ENCODE measurements at places on chromosomes 11 and 22. TPM values are rescaled to one million over a fixed set of nuclear protein-coding genes. Genes with fewer than 3 reads are reported as not detected.

P2RX3 gene
- not detected for total RNA-seq

ZNRD2 gene
- 20.7 TPM for total RNA-seq

SYCE3 gene
- not detected for total RNA-seq

RAC2 gene
- total RNA-seq: 0.25 TPM

MUC5B gene
- not detected for total RNA-seq

IRAG1 gene
- 0.98 TPM for total RNA-seq

NPAS4 gene
- 10.1 TPM for total RNA-seq

OR4A15 gene
- total RNA-seq: not detected

ABCG4 gene
- total RNA-seq: 3.0 TPM

CPT1A gene
- 8.4 TPM for total RNA-seq

DEUP1 gene
- 0.49 TPM for total RNA-seq

PTPN5 gene
- total RNA-seq: 24.6 TPM

MRGPRX4 gene
- not detected for total RNA-seq

NECTIN1 gene
- total RNA-seq: 12.8 TPM

GTSE1 gene
- total RNA-seq: 1.7 TPM

NADSYN1 gene
- 18.7 TPM for total RNA-seq

ADAMTS8 gene
- 2.0 TPM for total RNA-seq

BIRC3 gene
- 0.74 TPM for total RNA-seq

PKNOX2 gene
- total RNA-seq: 5.4 TPM

APOA1 gene
- total RNA-seq: 0.49 TPM

MAPK8IP2 gene
- total RNA-seq: 70.3 TPM

MRGPRE gene
- total RNA-seq: not detected

PTPRCAP gene
- total RNA-seq: not detected

FOLH1 gene
- 1.7 TPM for total RNA-seq

POU2AF2 gene
- not detected for total RNA-seq

WNT11 gene
- 6.4 TPM for total RNA-seq

FAT3 gene
- total RNA-seq: 115 TPM

MS4A6A gene
- 0.98 TPM for total RNA-seq

OR6A2 gene
- total RNA-seq: 0.49 TPM

SAA2 gene
- total RNA-seq: not detected

ACR gene
- not detected for total RNA-seq

KCNJ1 gene
- total RNA-seq: not detected

MS4A1 gene
- total RNA-seq: not detected

C11orf87 gene
- 38.8 TPM for total RNA-seq

E2F8 gene
- 0.49 TPM for total RNA-seq

TRPC6 gene
- total RNA-seq: 4.2 TPM

TMEM135 gene
- total RNA-seq: 31.0 TPM

INS gene
- total RNA-seq: not detected

MAPK8IP1 gene
- 75.0 TPM for total RNA-seq

RIC3 gene
- 23.1 TPM for total RNA-seq

MMP8 gene
- total RNA-seq: 0.25 TPM

MIAT gene
- 87.3 TPM for total RNA-seq

GPR152 gene
- total RNA-seq: not detected

OR5A1 gene
- total RNA-seq: not detected

OVCH2 gene
- total RNA-seq: not detected

CBLIF gene
- total RNA-seq: not detected

RAB39A gene
- total RNA-seq: 32.7 TPM

TIRAP gene
- total RNA-seq: 3.4 TPM

ANGPTL5 gene
- total RNA-seq: 0.25 TPM

POLR2L gene
- total RNA-seq: 17.7 TPM

KLHL35 gene
- total RNA-seq: 16.0 TPM

ASCL2 gene
- 0.74 TPM for total RNA-seq

NTM gene
- 125 TPM for total RNA-seq

NFRKB gene
- 17.9 TPM for total RNA-seq

KRTAP5-4 gene
- total RNA-seq: under 0.01 TPM

HBG2 gene
- 915 TPM for total RNA-seq

PAMR1 gene
- 2.0 TPM for total RNA-seq

TRAF6 gene
- 11.8 TPM for total RNA-seq
